ENCODE measurements at places on chromosomes 7 and 10.

GRCh38 chr10:132389433-132390169 lies 7.4 kb upstream of the PWWP2B start:
- DNase-seq: no peak

DNA sequence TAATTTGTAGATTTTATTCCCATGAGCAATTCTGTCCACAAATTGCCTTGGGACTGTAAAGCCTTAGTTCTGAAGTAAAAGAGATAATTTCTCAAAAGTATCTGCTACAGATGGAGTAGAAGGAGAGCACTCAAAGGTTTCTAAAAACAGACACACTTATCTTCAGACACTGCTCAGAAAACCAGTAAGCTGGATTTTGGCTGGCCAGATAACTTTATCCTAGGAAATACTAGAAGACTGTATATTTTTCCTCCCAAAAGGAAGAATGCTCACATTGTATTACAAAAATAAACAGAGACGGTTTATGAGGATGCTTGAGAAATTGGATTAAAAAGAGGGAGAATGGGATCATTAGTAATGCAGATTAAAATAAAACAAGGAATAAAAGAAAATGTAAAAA lies 178.0 kb upstream of the IGFBP3 start:
- DNase-seq: no peak

GRCh38 chr7:91427051-91427450 lies 162.8 kb downstream of the FZD1 start:
- no peak for DNase-seq

DNA sequence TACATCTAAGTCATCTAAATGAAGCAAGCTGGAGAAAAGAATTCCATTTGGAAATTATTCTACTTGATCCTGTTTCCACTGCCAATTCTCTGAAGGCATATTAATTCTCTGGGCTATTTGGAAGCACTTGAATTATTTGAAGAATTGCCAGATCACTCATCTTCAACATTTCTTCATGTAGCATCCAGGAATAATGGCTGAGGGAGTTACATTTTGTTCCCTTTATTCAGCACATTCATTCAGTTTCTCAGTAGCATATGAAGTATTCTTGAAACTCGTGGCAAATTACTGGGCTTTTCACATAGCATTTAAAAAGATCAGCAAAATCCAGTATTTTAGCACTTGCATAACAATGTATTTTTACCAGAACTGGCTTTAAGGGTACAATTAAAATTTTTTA lies 127.1 kb upstream of the VIPR2 start:
- DNase-seq: no peak

GRCh38 chr7:27750316-27750715 lies 10.4 kb downstream of the TAX1BP1 start:
- DNase-seq: no peak

- DNase-seq: no peak
These were observed 232.7 kb upstream of the TAC1 start for GRCh38 chr7:97499204-97499603.

- DNase-seq: no peak
These were observed 325.4 kb downstream of the ADARB2 start for GRCh38 chr10:1411956-1412355.
